SHP77 treated with DMSO at 0.1 percent for 48 hours (cell line): ENCODE measurements at places on chromosomes 12 and 14.

GRCh38 chr14:74973003-74973653 lies 17.7 kb upstream of the PGF start:
- no peak for DNase-seq

GRCh38 chr12:41467591-41468325 lies 279.6 kb downstream of the PDZRN4 start:
- DNase-seq: no peak

GRCh38 chr12:131640525-131640924 lies 70.4 kb upstream of the SFSWAP start:
- DNase-seq: no peak

- DNase-seq: no peak
These were observed 1003.9 kb downstream of the FLRT2 start for GRCh38 chr14:86533834-86534233.

DNA sequence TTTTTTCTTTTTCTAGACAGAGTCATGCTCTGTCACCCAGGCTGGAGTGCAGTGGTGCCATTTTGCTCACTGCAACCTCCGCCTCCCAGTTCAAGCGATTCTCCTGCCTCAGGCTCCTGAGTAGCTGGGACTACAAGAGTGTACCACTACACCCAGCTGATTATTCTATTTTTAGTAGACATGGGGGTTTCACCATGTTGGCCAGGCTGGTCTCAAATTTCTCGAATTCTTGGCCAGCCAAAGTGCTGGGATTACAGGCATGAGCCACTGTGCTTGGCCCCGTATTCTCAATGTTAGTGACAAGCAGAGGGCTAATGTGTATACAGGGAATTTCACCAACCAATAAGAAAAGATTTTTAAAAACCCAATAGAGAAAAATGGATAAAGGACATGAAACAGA lies 8.4 kb downstream of the PLBD2 start:
- no peak for DNase-seq

DNA sequence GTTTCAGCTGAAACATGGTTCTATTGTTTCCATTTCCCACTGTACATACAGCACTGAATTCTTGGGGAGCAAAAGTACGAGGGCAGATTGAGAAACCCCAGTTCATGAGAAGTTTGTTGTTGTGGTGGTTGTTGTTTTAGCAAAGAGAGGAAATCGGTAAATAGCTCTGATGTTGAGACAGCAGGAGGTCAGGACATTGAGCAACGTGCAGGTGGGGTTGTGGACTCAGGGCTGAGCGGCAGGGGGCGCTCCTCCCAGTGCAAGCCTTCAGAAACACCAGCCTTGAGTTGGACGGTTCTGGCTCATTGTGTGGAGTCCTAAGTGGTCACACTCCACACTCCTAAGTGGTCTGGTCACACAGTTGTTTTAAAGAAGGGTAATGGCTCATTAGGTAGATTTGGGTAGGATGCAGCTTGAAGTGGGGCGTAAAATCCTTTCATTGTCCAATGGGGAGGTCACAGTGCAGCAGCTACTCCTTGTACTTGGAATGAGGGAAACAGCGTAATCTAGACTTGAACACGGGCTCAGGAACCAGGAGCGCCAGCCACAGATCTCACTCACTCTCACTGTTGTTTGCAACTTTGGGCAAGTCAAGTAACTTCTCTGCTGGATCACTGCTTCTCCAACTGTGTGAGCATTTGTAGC lies 14.5 kb upstream of the PWP1 start:
- DNase-seq: no peak

GRCh38 chr12:51270067-51270950 lies at the start of gene SMAGP:
Gene SMAGP, minus strand, starts transcription at chr12:51270415. Its CDS starts 1,137 bp downstream, at chr12:51269278.
- no peak for DNase-seq
